ENCODE measurements at places on chromosomes 3 and 15.
A peak's percentile ranks its signal among the peaks of the same experiment; 100 is the strongest.

- DNase-seq = no peak
Observed at GRCh38 chr3:132661101-132661500, 972 bp downstream of the UBA5 start.

- DNase-seq = no peak
Observed at GRCh38 chr3:114872588-114872987, 274.5 kb downstream of the ZBTB20 start.

GRCh38 chr3:31331278-31331677 lies 201.4 kb upstream of the STT3B start:
- DNase-seq = no peak

DNA sequence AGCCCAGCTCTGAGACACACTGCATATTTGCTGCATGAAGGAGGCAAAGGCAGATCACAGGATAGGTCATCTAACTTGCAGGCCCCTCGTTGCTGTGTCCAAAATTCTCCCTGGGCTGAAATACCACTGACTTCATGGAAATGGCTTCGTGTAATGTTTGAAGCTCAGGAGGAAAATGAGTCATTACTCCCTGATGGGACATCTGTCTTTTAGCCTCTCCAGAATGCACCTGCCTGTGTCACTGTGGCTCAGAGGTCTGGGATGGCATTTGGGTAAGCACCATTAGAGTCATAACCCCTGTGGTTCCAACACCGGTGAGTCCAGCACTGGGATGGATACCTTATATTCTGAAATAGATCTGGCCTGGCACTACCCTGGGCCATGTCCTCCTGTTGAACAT lies 51.5 kb downstream of the IL12A start:
- DNase-seq = no peak

- no peak for DNase-seq
Observed at GRCh38 chr15:92624401-92624991, 31.1 kb downstream of the FAM174B start.

- DNase-seq = no peak
Observed at GRCh38 chr3:194586836-194587235, 46.4 kb downstream of the TMEM44 start.

DNA sequence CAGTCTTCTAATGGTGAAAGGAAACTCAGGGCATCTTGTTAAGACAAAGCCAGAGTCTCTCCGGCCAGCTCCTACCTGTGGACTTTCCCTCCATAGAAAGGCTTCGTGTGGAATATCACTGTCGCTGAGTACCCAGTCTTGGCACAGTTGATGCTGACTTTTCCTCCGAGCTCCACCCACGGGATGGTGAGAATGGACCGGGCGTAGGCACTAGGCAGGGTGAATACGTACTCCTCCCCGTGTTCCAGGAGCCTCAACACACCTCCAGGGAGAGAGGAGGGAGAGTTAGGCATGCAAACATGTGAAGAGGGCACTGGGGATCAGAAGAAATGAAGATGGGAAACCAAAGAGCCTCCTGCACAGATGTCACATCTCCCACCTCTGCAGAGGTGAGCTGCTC lies 138.0 kb downstream of the STT3B start:
- no peak for DNase-seq

DNA sequence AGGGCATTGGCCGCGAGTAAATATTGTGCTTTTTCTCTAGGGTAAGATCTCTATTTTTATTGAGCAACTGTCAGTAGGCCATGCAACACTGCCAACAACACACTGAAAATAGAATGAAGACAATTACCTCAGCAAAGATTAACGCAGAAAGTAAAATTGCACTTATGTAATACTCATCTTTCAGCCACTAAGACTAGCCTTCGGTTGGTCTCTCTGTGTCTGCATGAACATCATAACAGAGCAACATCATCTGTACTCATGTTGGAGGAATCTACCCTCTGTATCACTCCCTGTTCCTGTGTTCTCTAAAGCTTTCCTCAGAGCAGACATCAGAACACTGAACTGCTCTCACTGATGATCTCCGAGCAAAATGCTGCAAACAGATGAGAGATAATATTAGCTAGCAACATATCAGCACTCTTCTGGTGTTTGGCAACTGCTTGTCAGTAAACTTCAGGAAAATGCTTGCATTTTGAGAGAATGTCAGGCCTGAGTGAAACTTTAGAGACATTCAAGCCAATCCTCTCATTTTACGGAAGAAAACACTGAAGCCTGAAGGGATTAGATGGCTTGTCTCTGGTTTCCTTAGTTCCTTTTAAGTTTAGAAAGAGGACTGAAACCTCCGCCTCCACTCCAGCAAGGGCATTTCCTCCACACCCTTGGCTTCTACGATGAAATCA lies 8.4 kb upstream of the LRRC3B start:
- no peak for DNase-seq

- peak; percentile 83 for DNase-seq
Observed at GRCh38 chr3:147945968-147946519, 536.9 kb downstream of the ZIC1 start.

DNA sequence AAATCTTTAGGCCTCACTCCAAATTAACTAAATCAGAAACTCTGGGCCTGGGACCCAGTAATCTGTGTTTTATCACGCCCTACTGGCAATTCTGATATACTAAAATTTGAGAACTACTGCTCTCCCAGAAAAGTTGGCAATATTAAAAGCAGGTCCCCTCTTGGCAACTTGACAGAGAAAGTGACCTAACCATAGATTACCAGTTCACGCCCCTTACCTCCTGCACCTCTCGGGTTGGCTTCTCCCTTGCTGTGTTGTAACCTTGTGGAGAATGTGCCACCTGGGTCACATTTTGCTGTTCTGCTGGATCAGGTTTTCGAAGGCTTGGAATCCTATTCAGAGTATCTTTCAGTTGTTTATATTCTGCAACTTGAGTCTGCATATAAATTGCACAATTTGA lies 59.1 kb downstream of the GOLIM4 start:
- DNase-seq = no peak

GRCh38 chr3:25335356-25335755 lies 92.7 kb upstream of the RARB start:
- DNase-seq = no peak

- no peak for DNase-seq
Observed at GRCh38 chr15:34893967-34894366, 75.6 kb downstream of the AQR start.

DNA sequence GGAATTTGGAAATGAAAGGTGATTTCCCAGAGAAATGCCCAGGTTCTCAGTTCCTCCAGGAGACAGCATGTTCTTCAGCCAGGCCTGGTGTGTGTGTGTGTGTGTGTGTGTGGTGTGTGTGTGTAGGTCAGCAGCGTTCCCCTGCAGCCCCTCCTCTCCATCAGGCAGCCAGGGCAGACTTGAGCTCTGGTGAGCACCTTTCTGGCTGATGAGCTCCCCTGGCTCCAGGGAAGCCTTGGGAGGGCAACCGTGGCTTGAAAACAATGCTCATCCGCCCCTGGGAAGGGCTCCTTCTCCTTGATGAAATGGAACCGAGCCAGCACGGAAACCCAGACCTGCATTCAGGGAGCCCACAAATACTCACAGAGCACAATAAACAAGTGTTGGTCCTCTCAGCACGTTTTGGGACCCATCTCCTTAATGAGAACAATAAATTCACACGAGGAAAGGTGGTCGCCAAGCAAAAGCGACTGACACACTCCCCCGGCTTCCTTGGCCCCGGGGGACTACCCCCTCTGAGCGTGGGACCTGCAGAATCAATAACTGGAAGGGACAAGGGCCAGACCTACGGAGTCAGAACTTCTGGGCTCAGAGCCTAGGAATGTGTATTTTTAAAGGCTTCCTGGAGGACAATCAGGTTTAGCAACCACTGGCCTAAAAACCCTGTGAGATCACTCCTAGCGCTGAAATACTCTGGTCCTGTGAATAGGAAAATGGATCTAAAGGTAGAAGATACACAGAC lies 38.6 kb upstream of the HES1 start:
- no peak for DNase-seq

DNA sequence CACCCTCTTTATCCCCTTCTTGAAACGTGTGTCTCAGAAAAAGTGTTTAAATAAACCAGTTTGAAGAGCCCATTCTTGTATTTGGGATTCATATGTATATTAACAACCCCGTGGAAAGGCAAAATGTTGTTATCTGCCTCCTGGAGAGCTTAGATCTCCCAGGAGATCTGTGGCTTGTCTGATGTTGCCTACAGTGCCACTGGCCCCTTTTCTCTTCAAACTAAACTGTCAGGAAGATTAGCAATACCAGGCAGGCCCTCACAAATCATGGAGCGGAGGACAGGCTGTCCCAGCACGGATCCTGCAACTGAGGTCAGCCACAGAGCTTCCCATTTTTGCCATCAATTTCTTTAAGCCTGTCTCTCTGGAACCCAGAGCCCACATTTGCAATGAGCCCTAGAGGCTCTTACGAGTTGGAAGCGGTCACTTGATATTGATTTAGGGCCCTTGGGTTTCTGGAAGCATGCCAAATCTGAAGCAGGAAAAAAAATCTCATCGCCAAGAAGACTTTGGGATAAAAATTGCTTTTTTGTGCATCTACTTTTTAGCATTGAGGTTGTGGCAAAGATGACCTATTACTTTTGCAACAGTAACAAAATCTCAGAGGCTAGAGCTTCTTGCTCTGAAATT lies 234.1 kb downstream of the OPA1 start:
- no peak for DNase-seq

DNA sequence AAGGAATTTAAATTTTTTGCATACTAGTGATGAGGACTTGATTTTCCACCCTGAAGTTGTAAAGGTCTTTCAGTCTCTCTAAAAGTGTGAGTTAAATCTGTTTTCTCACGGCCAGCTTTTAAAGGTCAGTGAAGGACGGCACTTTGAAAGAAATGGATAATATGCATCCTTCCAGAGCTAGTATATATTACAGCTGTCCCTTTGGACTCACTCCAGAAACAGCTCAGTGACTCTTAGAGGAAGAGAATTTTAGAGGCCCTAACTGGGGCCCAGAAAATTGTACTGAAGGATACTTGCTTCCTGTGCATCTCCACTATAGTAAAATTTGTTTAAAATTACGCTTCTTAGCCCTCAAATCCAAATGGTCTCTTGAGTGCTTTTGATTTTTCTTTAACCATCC lies 41.6 kb downstream of the PIK3CA start:
- DNase-seq = no peak

DNA sequence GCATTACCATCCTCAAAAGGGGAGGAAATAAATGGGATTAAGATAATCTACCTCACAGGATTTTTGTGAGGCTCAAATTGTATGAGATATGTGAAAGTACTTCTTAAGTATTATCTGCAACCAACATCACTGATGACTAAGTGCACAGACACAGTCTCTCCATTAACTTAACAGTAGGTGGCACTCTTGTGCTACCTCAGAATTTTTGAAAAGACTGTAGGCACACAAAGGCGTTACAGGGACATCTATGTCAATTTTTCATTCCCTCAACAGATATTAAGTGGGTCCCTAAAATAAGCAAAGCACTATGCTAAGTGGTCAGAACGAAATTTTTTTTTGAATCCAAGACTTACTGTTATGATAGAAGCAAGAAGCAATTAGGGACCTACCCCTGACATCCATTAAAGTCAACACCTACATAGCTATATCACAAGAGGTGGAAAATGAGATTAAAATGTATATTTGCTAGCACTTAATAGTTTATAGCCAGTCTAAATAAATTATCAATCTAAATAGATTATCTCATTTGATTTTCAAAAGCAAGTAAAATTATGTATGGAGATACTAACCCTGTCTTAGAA lies 52.9 kb downstream of the RYK start:
- DNase-seq = peak; percentile 51

DNA sequence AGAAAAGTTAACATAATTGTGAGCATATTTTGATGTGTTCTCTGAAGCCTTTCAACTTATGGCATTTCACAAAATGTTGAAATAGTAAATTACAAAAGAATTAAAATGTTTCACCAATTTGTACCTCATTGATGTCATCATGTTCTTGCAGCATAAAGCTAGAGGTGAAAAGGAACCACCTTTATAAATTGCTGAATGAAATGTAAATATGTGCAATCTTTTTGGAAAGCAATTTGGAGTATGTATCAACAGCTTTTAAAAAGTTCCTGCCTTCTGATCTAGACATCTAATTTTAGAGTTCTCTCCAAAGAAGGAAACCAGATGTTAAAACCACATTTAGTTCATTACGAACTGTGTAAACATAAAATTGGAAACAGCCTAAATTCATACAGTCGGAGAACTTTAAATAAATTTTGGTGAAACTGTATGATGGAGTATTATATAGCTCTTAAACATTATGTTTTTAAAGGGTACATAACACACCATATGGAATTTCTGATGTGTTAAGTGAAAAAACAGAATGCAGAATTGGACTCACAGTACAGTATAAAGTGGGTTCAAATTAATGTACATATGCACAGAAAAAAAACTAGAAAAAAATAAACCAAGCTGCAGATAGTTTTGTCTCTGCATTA lies 311.2 kb upstream of the NAALADL2 start:
- DNase-seq = no peak

GRCh38 chr3:55097441-55097840 lies 169.6 kb upstream of the LRTM1 start:
- DNase-seq = no peak

- no peak for DNase-seq
Observed at GRCh38 chr3:38139191-38139590, 730 bp downstream of the MYD88 start.

GRCh38 chr15:19973718-19974117 lies 567.9 kb downstream of the GOLGA6L6 start:
- DNase-seq = no peak

DNA sequence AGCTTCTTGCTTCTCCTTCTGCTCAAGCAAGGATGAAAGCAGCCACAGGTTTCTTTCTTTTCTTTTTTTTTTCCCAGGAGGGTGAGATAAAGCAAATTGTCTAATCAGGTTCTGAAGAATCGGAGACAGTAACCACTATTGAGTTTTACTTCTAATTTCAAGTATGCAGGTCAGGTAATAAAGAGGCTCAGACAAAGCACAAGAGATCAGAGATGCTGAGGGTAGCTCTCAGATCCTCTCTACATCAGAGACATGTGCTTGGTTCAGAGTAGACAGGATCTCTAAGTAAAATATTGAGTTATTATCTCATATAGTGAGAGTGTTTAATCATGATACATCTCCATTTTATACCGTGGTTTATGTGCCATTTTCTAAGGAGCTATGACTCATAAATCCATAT lies 168.5 kb downstream of the NFKBIZ start:
- no peak for DNase-seq

DNA sequence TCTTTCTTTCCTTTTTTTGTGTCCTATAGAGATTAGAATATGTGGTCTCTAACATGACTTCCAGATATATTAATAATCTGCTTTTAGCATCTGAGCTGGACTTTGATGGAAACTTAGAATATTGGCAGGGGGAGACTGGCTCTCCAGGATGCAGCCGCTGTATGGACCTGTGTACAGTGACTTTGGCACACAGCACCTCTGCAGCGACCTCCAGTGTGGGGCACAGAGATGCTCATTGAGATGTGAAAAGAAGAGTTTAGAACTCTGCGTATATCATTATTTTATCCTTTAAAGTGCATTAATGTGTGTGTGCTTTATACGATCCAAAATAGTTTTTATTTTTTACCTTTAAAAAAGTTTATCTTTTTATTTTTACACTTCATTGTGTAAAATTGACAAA lies 18.3 kb downstream of the CFAP161 start:
- DNase-seq = peak; percentile 16

DNA sequence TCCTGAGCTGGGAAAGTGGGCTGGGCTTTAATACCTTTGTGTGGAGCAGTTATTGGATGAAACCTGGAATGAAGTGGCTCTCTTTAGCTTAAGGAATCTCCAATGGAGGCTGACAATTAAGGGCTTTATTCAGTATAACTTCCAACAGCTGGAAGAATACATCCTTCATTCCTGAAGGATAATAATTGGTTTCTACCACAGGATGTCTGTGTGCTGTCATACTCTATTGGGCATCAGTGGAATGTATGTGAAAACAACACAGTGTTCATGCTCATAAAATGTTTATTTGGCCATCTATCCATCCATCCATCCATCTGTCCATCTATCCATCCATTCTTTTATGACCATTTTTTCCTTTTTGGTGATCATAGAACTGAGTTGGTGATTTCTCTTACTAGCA lies 220.7 kb upstream of the GAP43 start:
- DNase-seq = no peak
